ENCODE measurements at places on chromosomes 6 and 20. TPM values are rescaled to one million over a fixed set of nuclear protein-coding genes. Genes with fewer than 3 reads are reported as not detected.

DNA sequence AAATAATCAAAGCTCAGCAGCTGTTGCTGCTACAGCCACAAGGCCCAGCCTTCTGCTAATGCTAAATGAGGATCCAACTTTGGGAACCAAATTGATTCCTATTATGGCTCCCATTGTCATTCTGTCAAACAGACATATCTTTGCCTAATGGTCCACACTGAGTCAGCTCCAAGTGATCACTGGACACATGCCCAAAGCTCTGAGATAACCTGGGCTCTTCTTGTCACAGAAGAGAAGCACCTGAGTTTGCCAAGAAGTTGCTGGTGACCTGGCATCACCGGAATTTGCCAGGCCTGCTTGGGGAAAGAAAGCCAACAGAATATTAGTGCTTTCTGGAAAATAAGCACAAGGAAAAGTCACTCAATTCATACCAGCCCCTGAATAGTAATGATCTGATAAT, 5.8 kb downstream of the TNFRSF21 start:
- no peak for DNase-seq

DNA sequence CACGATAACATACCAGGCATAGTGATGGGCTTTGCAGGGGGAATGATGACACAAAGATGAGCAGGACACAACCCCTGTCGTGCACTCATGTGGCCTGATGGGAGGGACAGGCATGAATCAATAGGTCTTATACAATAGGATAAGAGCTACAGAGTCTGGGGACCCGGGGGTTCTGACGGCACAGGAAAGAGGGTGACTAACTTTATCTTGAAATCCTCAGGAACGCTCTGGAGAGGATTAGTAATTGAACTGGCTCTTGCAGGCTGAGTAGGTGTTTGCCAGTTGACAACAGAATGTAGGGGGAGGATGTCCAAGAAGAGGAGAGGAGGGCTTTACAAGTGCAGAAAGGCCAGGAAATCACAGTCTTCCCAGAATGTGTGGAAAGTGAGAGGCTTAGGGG, 219.9 kb upstream of the ECI2 start:
- peak; percentile 86 for DNase-seq

- DNase-seq = no peak
Measured at GRCh38 chr20:51216850-51217249, 193.9 kb upstream of the KCNG1 start.

GRCh38 chr6:70176842-70177550, 125.9 kb downstream of the COL9A1 start:
- DNase-seq = no peak

GRCh38 chr20:9112541-9113515, 43.9 kb downstream of the PLCB4 start:
- peak; percentile 66 for DNase-seq

GRCh38 chr6:125314009-125314581, 12.3 kb upstream of the HDDC2 start:
- DNase-seq = no peak

DNA sequence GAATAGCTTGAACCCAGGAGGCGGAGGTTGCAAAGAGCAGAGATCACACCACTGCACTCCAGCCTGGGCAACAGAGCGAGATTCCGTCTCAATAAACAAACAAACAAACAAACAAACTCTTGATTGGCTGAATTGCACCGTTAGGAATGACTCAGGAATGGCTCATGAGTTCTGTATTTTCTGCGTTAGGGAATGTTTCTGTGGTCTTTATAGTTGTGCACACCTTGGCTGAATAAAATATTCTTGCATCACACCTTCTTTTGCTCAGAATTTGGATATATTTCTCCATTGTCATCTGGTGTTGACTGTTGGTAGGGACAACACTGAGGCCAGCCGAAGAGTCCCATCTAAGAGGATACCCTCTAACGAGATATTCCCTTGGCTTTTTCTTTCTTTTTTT, 19.6 kb upstream of the PI16 start:
- no peak for DNase-seq

- DNase-seq = no peak
Measured at GRCh38 chr6:125275779-125276178, 26.0 kb downstream of the HDDC2 start.

GRCh38 chr6:163432300-163432699, 17.8 kb downstream of the QKI start:
- no peak for DNase-seq

- DNase-seq = no peak
Measured at GRCh38 chr6:91562955-91563354, 976.1 kb upstream of the MAP3K7 start.

GRCh38 chr6:132695773-132696172, 18.1 kb downstream of the VNN1 start:
- DNase-seq = no peak

DNA sequence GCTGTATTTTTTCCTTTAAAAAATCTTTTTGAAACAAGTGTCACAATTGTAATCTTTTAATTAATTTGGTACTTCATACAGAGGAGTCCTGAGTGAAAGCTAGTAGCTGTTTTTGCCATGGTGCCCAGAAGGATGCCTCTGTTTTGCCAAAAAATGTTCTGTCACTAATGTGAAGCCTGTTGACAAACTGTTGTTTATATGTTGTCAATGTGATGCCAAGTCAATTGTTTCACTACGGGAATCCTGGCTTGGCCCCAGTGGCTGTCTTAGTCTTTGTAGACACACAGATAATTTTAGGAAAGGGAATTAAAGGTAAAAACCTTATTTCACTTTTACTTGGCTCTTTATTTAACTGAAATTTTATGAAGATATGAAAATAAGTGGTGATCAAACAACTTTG, 706.4 kb upstream of the MMS22L start:
- no peak for DNase-seq

DNA sequence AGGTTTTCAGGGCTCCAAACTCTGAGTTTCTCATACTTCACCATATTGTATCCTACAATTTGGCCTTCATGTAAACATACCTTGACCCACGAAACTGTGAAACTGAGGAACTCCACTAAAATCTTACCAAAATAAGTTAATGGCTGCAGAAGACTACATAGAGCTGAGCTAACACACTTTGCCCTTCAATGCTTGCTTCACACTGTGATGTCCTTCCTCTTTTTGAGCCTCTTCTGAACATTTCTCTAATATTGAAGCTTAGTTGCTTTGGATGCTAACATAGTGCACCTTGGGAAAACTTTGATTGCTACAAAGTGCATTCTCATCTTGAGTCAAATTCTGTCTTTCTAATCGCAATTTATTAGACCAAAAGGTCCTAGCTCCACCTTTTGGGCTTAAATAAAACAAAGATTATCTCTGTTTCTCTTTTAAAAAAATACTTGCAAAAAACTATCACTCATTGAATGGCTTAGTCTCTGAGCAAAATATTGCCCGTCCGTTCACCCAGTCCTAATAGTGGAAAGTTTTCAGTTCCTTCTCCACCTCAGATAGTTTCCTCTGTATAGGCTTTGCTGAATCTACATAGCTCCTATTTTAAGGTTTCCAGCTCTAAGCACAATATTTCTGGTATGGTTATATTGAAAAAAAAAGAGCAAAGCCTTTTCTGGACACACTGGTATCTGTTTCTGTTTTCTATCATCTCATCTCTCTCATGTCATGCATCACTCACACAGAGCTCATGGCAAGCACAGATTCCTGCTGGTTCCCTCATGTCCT, 494.6 kb downstream of the RFPL4B start:
- DNase-seq = no peak

- peak; percentile 40 for DNase-seq
Measured at GRCh38 chr6:144447472-144447871, 162.3 kb downstream of the UTRN start.

DNA sequence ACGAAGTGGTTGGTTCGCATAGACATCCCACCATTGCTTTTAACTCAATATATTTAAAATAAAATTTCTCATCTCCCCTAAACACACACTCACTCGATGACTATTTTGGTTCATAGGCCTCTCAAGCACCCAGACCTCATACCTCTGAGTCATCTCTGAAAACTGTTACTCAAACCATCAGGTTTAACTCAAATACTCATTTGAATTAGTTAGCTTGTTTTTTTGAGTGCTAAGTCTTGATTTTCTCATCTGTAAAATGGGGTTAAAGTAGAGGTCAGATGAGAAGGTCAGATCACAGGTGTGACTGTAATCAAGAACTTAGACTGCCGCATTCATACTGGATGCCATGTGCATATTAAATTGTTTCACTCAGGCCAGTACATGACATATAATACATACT, 243.9 kb upstream of the TENT5A start:
- DNase-seq = no peak

GRCh38 chr6:111624401-111625098, 18.9 kb upstream of the TRAF3IP2 start:
- no peak for DNase-seq

DNA sequence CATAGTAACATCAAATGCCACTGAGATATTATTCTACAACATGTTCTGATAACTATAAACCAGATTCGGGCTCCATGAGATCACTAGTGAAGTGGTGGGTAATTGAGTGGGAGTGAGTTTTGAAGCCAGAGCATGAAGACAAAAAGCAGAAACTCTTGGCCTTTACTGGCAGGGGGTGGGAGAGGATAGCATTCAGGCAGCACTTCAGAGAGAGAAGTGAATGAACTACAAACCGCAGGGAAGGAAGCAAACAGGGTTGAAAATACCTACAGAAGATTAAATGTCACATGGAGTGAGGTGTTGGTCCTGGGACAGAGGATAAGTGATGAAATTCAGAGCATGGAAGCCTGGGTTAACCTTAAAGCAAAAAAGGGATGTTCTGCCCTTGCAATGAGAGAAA, 250.0 kb downstream of the EPM2A start:
- no peak for DNase-seq

GRCh38 chr20:62875419-62876361, 14.1 kb upstream of the TCFL5 start:
- peak; percentile 23 for DNase-seq

GRCh38 chr6:87436435-87436834, 28.7 kb downstream of the CFAP206 start:
- peak; percentile 25 for DNase-seq

GRCh38 chr6:17012421-17013225, 89.2 kb upstream of the STMND1 start:
- DNase-seq = peak; percentile 69

GRCh38 chr6:139270249-139270648, 21.5 kb downstream of the TXLNB start:
- DNase-seq = no peak

- no peak for DNase-seq
Measured at GRCh38 chr20:4519534-4519933, 202.2 kb upstream of the PRND start.

GRCh38 chr6:19320111-19320581, 517.0 kb upstream of the ID4 start:
- no peak for DNase-seq

DNA sequence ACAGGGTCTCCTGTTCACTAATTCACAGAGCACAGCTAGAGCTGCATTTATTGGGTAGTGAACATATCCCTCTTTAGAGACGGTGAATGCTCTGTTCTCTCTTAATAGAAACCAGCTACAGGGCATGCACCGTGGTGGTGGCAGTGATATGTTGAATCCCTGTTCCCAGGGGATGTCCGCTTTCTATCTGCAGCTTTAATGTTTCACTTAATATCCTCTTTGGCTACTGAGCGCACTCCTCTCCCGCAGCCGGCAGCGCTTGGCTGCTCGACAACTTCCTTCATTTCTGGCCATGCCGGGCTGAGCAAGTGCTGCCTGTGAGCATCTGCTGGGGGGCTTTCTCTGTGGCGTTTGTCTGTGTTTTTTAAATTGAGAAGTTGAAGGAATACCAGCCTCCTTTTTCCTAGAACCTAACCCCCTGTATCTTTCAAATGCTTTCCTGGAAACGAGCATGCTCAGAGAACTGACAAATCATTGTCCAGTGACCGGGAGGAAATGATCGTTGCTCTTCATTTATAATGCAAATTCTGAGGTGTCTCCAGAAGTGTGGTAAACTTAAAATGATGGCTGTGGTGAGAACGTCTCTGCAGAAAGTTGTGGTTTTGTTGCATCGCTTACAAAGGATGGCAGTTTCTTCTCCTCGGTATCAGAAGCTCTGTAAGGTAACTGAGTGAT, 297.9 kb downstream of the UTRN start:
- DNase-seq = no peak

- DNase-seq = no peak
Measured at GRCh38 chr20:1061484-1062221, 56.7 kb upstream of the PSMF1 start.

GRCh38 chr6:117783279-117783678, 108.0 kb downstream of the NUS1 start:
- no peak for DNase-seq

DNA sequence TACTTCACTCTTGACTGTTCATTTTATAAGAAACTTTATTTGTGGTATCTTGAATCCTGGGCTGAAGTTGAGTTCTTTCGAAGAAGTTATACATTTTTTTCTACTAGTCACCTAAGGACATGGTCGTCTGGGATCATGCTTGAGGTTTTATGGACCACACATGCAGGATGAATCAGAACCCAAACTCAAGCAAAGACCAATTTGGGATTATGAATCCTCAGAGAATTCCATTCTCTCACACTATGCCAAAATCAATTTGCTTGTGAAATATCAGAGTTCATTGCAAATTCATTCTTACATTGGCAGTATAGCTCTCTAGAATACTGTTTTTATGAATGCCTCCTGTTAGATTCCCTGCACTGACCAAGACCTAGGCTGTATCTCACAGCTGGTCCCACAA, 114.3 kb upstream of the HDAC2 start:
- no peak for DNase-seq

GRCh38 chr6:25981568-25982263, 19.1 kb downstream of the TRIM38 start:
- no peak for DNase-seq

GRCh38 chr6:77972334-77972733, 319.5 kb downstream of the MEI4 start:
- no peak for DNase-seq

The PCMT1 gene
- polyA plus RNA-seq = 125 TPM

The FABP7 gene
- polyA plus RNA-seq = 0.49 TPM

The PI3 gene
- polyA plus RNA-seq = 14.2 TPM

The DST gene
- 46.7 TPM for polyA plus RNA-seq

The ARMC12 gene
- 0.15 TPM for polyA plus RNA-seq

The ERVFRD-1 gene
- not detected for polyA plus RNA-seq

The BHLHE23 gene
- not detected for polyA plus RNA-seq

The EYA4 gene
- not detected for polyA plus RNA-seq

The ACOT8 gene
- polyA plus RNA-seq = 39.9 TPM

The EYS gene
- 0.03 TPM for polyA plus RNA-seq

The TREM1 gene
- not detected for polyA plus RNA-seq

The CABLES2 gene
- polyA plus RNA-seq = 5.7 TPM
